Fibroblast of skin of right quadriceps (primary cell): ENCODE measurements at places on chromosomes 13 and 19.

GRCh38 chr19:51431124-51431523 is 13.7 kb upstream of the SIGLEC10 start:
- no peak for DNase-seq

DNA sequence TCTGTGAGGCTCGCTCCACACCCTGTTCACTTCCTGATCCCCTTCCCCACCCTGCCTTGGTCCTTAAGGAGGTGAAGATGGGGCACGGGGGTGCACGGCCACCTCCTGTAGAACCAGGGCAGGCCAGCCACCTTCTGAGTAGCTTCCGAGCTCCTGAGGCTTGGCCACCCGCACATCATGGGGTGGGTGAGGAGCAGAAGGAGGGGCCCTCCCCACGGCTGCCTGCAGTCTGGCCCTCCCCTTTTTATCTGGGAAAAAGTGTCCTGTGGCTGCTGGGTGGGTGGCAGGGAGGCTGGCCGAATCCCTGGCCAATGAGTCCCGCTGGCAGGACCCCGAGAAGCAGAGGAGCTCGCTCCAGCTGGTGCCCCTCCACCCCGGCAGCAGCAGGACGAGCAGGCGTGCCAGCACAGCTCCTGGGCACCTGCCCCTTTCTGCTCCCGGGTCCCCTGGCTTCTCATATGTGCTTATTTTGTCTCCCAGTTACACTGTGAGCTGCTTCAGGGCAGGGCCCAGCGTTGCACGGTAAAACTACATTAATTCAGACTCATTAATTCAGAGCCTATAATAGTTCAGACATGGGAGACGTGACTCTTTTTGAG is 135.0 kb downstream of the KDM4B start:
- DNase-seq: no peak

DNA sequence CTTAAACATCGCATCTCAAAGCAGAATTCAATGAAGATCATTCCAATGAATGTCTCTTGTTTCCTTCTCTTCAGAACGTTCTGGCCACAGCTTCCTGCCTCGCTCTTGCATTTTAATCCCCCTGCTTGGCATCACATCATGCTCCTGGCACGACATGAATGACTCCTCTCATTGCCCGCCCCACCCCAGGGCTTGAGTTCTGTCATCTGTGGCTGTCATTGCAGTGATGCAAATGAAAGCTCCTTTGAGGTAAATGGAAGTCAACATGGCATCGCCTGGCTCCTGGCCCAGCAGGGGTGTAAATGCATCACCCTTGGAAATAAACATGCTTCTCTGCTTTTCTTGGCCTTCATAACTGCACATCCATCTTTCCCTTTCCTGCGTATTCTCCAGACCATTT is 48.6 kb downstream of the SCEL start:
- no peak for DNase-seq

GRCh38 chr13:111976474-111977178 is 90.3 kb upstream of the SOX1 start:
- no peak for DNase-seq

- no peak for DNase-seq
Measured at GRCh38 chr19:39032063-39032918, at the start of gene FBXO27. FBXO27 (minus strand) TSS chr19:39032549; CDS start chr19:39032227, 322 bp downstream.
